ENCODE measurements at places on chromosomes 2 and 18. TPM values are rescaled to one million over a fixed set of nuclear protein-coding genes. Genes with fewer than 3 reads are reported as not detected.

GRCh38 chr2:168620554-168620953, 164.5 kb downstream of the CERS6 start:
- H3K4me3 ChIP-seq = no peak overlapping the region
- H3K27me3 ChIP-seq = peaks cover 5% of the 10 kb centered on the region
- H3K36me3 ChIP-seq = peaks cover 16% of the 10 kb centered on the region
- peaks cover 7% of the 10 kb centered on the region for H3K4me1 ChIP-seq
- no peak overlapping the region for H3K27ac ChIP-seq

GRCh38 chr2:101714118-101714517, 16.6 kb downstream of the MAP4K4 start:
- peak overlapping the region; percentile 72 for H3K27ac ChIP-seq
- H3K36me3 ChIP-seq = no peaks in the 10 kb centered on the region
- peaks cover 58% of the 10 kb centered on the region for H3K4me1 ChIP-seq
- no peak for DNase-seq
- H3K4me3 ChIP-seq = no peak overlapping the region

DNA sequence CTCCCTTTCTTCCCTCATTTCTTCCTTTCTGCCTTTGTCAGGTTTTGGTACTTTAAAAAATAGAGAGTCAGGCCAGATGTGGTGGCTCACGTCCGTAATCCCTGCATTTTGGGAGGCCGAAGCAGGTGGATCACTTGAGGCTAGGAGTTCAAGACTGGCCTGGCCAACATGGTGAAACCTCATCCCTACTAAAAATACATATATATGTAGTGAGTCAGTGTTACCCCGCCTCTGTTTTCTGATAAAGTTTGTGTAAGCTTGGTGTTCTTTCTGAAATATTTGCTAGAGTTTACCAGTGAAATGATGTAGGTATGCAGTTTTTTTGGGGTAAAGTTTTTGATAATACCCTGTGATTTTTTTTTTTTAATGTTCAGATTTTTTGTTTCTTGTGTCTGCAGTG, 58.8 kb downstream of the DGKD start:
- peaks cover 3% of the 10 kb centered on the region for H3K4me1 ChIP-seq
- DNase-seq = no peak
- no peaks in the 10 kb centered on the region for H3K27me3 ChIP-seq

DNA sequence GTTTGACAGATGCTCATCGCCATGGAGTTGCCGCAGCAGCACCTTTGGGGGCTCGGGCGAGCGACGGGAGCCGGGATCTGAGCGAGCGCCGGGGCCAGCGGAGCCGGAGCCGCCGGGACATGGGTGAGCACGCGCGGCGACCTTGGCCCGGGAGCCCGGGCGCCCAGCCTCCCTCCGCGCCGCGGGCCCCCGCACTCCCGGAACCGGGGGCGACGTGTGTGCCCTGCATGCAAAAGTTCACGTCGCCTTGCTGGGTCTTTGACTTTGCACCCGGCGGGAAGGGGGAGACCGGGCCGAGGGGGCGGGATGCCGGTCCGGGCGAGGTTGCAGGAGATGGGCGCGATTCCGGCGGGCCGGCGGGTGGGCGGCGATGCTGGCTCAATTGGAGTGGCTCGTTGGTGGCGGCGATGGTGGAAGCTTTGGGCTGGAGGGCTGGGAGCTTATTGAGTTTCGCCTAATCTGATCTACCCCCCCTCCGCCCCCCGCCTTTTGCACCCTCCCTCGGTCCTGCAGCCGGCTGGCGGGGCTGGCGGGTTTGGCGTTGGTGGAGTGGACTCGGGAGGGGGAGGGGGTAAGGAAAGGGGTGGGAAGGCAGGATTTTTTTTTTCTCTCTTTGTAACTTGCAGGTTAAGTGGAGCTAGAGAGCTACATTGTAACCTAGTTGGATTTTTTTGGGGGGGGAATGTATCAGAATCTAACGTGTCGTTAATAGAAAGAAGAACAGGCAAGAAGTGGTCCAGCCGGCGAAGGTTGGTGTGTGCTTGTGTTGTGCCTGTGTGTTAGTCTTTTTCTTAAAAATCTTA, at the start of gene SETBP1:
Gene SETBP1, plus strand, starts transcription at position 616 of the 803 bp plus-strand sequence. CDS start 20,459 bp downstream, outside the sequence.
- peak; percentile 83 for DNase-seq
- H3K4me3 ChIP-seq = peak within 1 kb of the TSS; percentile 79

- H3K27me3 ChIP-seq = peaks cover 2% of the 10 kb centered on the region
- DNase-seq = no peak
- H3K27ac ChIP-seq = no peak overlapping the region
- H3K36me3 ChIP-seq = no peaks in the 10 kb centered on the region
Measured at GRCh38 chr18:28331551-28331950, 154.6 kb upstream of the CDH2 start.

GRCh38 chr2:221975151-221975550, 323.6 kb downstream of the PAX3 start:
- no peak overlapping the region for H3K4me3 ChIP-seq
- peaks cover 6% of the 10 kb centered on the region for H3K27me3 ChIP-seq

DNA sequence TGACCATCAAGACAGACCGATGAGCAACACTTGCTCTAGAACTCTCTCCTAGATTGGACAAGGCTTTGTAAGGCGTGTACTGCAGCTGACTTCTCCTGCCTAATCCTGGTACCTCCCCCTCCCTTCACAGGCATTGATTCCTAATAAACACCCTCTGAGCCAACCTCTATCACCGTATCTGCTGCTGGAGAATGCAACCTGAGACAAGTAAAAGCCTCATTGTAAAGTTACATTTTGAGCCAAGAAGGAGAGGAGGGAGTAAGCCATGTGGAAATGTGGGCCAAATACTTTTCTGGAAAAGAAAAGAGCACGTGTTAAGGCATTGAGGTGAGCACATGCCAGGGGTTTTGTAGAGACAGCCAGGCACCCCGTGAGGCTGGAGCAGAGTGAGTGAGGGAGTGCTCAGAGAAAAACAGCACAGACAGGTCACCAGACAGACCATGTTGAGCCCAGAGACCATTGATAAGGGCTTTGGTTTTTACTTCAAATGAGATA, 2.6 kb upstream of the WDFY1 start:
- H3K36me3 ChIP-seq = no peaks in the 10 kb centered on the region
- DNase-seq = no peak
- no peak overlapping the region for H3K27ac ChIP-seq
- H3K4me1 ChIP-seq = peaks cover 16% of the 10 kb centered on the region
- H3K27me3 ChIP-seq = peaks cover 5% of the 10 kb centered on the region
- H3K4me3 ChIP-seq = peak overlapping the region; percentile 30

- DNase-seq = no peak
- H3K4me3 ChIP-seq = no peak overlapping the region
- no peaks in the 10 kb centered on the region for H3K36me3 ChIP-seq
- H3K4me1 ChIP-seq = peaks cover 14% of the 10 kb centered on the region
Measured at GRCh38 chr18:43049021-43049420, 66.5 kb downstream of the RIT2 start.

DNA sequence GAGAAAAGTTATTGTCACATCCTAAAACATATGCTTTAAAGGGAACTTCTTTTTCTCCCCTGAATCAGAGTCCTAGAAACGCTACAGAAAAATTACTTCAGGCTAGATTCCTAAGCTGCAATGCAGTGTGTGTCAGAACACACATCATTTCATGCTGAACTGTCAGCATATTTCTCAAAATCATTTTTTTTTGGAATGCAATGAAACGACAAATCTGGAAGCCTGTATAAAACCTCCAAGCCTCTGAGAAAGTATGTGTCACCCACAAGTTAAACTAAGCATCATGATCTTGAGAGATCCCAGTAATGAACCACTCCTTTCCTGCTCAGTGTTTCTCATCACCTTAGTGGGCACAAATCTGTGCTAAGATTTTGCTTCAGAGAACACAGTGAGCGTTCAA, 276.2 kb downstream of the ZNF521 start:
- no peak overlapping the region for H3K4me3 ChIP-seq
- H3K27me3 ChIP-seq = peaks cover 4% of the 10 kb centered on the region

DNA sequence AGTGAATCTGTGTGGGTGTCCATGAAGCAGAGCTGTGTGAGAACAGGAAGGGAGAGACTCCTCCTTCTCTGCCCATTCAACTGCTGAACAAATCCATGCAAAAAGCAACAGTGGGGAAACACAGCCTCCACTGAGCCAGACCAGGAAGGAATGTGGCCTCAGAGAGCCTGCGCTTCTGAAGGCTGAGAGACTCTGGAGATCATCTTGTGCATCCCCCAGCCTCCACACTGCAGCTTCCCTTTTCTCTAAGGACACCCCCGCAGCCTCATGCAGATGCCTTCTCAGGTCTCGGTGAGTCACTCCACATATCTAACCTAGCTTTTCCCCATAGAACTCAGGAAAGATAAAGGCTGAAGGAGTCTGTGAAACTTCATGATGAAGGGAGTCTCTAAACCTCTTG, 402.9 kb downstream of the TNS1 start:
- no peak overlapping the region for H3K27ac ChIP-seq
- no peak for DNase-seq
- H3K27me3 ChIP-seq = peaks cover 6% of the 10 kb centered on the region

- peaks cover 2% of the 10 kb centered on the region for H3K27me3 ChIP-seq
- no peak overlapping the region for H3K27ac ChIP-seq
- DNase-seq = no peak
- H3K4me1 ChIP-seq = no peaks in the 10 kb centered on the region
- no peaks in the 10 kb centered on the region for H3K36me3 ChIP-seq
Measured at GRCh38 chr2:189350540-189351209, 90.6 kb upstream of the WDR75 start.

GRCh38 chr2:32738939-32739338, 111.1 kb downstream of the TTC27 start:
- DNase-seq = no peak
- no peak overlapping the region for H3K27ac ChIP-seq
- H3K27me3 ChIP-seq = no peaks in the 10 kb centered on the region

GRCh38 chr2:9707008-9707407, 76.2 kb upstream of the YWHAQ start:
- peaks cover 10% of the 10 kb centered on the region for H3K4me1 ChIP-seq
- H3K27me3 ChIP-seq = peaks cover 4% of the 10 kb centered on the region
- no peak for DNase-seq
- no peak overlapping the region for H3K4me3 ChIP-seq

GRCh38 chr2:152166633-152167032, 8.9 kb downstream of the STAM2 start:
- H3K27ac ChIP-seq = no peak overlapping the region
- no peak overlapping the region for H3K4me3 ChIP-seq
- H3K27me3 ChIP-seq = no peaks in the 10 kb centered on the region
- peaks cover 9% of the 10 kb centered on the region for H3K36me3 ChIP-seq

DNA sequence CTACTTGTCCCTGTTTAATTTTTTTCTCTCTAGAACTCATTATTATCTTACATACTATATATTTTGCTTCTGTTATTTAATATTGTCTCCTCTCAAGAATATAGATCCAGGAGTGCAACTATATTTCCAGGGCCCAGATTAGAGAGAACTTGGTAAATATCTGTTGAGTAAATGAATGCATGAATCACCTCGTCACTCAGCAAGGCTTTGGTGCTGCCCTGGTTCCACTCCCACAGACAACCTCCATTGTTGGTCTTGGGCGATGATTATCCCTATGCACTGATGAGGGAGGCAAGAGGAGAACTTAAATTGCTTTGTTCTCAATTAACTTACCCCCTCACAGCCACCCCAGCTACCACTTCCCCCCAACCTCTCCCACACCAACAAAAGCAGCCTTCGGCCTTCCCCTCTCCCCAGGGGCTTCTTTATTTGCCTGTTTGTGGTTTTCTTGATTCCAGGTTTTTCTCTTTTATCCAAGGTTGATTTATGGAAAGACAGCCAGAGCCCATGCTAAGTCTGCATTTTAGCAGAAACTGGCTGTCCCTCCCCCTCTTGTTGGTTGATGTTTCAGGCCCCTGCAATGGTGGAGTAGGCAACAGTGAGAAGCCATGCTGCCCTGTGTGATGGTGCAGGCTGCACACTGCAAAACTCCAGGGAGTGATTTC, 17.0 kb upstream of the DIPK1C start:
- H3K27ac ChIP-seq = no peak overlapping the region

DNA sequence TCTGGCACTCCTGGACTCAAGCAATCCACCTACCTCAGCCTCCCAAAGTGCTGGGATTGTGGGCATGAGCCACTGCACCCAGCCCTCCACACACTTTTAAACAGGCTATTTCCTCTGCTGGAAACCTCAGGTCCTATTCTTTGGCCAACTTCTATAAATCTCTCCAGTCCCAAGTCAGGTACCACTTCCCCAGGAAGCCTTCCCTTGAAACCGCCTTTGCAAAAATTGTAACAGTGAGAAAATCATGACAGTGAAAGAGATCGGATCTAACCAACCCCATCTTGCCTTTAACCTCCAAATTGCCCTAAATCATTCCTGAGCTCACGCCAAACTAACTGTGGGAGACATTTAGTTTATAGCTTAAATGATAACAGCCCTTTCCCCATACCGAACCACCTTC, 67.3 kb upstream of the CABLES1 start:
- peaks cover 5% of the 10 kb centered on the region for H3K36me3 ChIP-seq
- no peak for DNase-seq
- H3K4me1 ChIP-seq = peaks cover 15% of the 10 kb centered on the region

- H3K27ac ChIP-seq = no peak overlapping the region
- H3K36me3 ChIP-seq = peaks cover under 1% of the 10 kb centered on the region
- no peaks in the 10 kb centered on the region for H3K27me3 ChIP-seq
- H3K4me1 ChIP-seq = no peaks in the 10 kb centered on the region
- no peak for DNase-seq
Measured at GRCh38 chr2:31973665-31974064, 37.1 kb downstream of the MEMO1 start.

DNA sequence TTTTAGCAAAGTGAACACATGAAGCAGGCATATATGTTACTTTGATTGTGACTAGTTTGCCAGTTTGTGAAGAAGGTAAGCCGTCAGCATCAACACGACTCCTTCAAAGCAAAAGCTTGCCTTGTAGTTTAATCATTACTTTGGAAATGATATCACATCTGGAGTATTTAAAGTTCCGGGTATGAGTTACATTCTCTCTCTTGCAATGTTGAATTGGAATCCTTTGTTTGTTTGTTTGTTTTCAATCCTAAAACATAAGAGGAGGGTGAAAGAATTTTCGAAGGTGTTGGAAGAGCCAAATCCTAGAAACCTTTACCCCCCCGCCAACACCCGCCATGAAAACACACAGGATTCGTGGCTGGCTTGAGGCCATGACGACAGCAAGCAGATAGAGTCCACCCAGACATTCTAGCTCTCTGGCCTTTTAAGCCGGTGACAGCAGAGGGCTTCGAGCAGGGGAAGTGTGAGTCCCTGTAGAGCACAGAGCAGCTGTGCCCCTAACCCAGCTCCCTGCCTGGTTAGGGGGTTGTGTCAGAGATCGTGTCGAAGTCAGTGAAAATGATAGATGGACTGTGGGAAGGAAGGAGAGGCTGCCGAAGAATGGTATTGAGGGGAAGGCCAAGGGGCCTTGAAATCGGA, 103.8 kb upstream of the SMIM21 start:
- peaks cover 42% of the 10 kb centered on the region for H3K4me1 ChIP-seq
- peak overlapping the region; percentile 93 for H3K27ac ChIP-seq
- peak; percentile 42 for DNase-seq
- peaks cover 3% of the 10 kb centered on the region for H3K27me3 ChIP-seq
- H3K4me3 ChIP-seq = peak overlapping the region; percentile 48

GRCh38 chr2:110848519-110849030, 116.2 kb downstream of the ACOXL start:
- peaks cover 5% of the 10 kb centered on the region for H3K4me1 ChIP-seq
- H3K27ac ChIP-seq = no peak overlapping the region
- H3K27me3 ChIP-seq = peaks cover 6% of the 10 kb centered on the region
- H3K4me3 ChIP-seq = peak overlapping the region; percentile 21
- no peak for DNase-seq
- H3K36me3 ChIP-seq = no peaks in the 10 kb centered on the region

DSG1 gene
- total RNA-seq = not detected

MATN3 gene
- 0.32 TPM for total RNA-seq

PFN4 gene
- not detected for total RNA-seq

CAPN14 gene
- 0.25 TPM for total RNA-seq

ZAP70 gene
- 1.3 TPM for total RNA-seq

CRIM1 gene
- total RNA-seq = 35.7 TPM

PIEZO2 gene
- total RNA-seq = 50.1 TPM

ALMS1 gene
- 50.5 TPM for total RNA-seq

All from glutamatergic neuron (in vitro differentiated cells).